ENCODE measurements at places on chromosomes 4 and X.

DNA sequence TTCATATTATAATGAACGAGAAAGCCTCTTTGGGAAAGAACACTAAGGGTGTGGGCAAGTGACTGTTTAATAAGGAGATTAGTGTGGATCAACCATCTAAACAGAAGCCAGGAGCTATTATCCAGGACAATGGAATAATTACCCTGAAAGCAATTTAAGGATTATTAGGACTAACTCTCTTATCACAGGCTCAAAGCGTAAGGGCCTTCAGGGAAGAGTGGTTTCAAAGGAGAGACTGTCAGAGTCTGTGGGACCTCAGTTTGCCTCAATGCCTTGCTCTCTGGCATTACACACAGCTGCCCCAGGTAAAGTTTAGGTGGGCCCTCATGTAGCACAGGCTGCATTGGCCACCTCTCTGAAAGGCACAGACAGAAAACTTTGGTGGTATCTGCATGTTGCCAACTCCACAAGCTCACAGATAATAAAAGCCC, 717.2 kb upstream of the ADGRL3 start:
- no peak for DNase-seq

DNA sequence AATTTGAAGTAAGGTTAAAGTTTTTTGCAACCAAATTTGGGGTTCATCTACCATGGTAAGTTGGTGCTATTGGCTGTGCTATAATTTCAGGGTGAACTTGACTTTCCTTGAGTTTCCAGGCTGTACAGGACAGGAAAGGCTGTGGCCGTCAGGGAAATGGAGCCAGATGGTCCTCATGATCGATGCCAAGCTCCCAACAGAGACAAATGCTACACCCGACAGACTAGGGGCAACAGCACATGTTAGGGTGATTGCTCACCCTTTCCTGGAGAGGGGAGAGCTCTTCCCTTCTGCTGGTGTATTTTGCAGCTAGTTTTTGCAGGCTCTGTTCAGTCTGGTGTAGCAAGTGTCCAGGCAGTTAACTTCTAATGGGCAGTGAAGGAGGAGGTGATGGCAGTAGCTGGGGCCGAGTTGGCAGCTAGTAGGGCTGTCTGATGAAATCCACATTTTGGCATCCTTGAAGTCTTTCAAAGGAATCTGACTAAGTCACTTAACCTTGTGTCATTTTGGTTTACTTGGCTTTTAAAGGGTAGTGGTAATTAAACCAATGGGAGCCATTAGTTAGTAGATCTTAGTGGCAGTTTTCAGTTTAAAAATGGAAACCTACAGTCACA, 47.8 kb downstream of the GAB1 start:
- DNase-seq = no peak

GRCh38 chrX:40314070-40314469, 216.3 kb upstream of the BCOR start:
- peak; percentile 32 for DNase-seq

DNA sequence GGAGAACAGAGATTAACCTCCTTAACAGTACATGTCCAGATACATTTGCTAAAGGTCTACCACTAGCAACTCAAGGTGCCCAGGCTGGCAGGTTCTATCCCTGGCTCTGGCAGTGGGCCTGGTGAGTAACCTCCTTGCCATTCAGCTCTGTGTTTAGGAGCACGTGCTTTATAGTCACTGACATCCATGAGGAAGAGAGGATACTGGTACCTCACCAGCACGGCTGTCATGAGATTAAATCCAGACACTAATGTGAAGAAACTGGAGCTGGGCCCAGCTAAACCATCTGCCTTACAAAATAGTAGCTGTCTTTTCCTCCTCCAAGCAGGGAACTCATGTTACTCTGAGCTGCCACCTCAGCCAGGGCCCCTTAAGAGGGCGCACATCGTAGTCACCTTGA, 45.3 kb downstream of the GPRASP3 start:
- no peak for DNase-seq

DNA sequence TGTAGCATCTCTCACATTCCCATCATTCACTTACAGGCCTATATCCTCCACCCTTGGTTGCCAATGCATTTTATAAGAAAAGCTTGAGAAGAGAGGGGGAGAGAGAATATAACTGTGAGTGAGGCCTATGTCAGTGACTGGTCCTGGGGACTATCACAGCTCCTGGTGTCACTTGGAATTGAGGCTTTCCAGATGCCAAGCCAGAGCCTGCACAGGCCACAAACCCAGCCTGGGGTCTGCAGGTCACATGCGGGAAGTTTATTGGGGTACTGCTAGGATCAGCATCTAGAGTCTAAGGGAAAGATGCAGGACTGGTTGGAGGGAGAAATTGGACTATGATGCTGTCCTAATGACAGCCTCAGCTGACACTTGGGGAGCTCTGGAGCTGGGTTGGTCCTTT, 47.6 kb downstream of the RTL5 start:
- no peak for DNase-seq

- no peak for DNase-seq
Observed at GRCh38 chr4:85675076-85676049, 200.4 kb downstream of the ARHGAP24 start.

GRCh38 chr4:57148831-57149505, 38.8 kb upstream of the IGFBP7 start:
- DNase-seq = no peak

DNA sequence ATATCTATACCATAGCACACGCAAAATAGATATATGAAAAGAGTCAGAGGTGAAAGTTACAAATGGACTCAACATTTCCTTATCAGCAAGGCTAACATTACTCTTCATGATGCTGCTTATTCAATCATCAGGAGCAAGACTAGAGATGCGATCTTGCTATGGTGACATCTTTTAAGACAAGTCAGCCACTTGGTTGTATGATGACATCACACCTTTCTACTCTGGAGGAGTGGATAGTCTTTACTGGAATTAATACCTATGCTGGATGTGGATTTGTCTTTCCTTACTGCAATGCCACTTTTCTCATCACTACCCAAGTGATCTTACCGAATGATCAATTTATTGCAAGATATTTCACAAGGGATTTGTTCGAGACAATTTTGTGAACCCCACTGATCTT, 87.0 kb upstream of the SPOCK3 start:
- no peak for DNase-seq

DNA sequence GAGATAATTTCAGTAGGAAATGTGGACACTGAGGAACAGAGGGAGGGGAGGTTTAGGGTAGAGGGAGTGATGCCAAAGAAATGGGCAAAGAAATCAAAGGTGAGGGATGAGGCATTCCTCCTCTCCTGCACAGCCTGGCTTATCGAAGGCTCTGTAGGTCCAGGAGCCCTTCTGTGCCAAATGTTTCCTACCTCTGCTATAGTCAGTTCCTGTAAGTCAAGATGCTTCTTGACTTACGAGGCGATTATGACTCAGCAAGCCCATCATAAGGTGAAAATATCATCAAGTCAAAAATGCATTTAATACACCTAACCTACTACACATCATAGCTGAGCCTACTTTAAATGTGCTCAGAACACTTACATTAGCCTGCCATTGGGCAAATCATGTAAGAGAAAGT, 60.0 kb upstream of the ARHGAP24 start:
- DNase-seq = no peak

- DNase-seq = no peak
Observed at GRCh38 chr4:150773032-150773431, 191.1 kb downstream of the MAB21L2 start.

DNA sequence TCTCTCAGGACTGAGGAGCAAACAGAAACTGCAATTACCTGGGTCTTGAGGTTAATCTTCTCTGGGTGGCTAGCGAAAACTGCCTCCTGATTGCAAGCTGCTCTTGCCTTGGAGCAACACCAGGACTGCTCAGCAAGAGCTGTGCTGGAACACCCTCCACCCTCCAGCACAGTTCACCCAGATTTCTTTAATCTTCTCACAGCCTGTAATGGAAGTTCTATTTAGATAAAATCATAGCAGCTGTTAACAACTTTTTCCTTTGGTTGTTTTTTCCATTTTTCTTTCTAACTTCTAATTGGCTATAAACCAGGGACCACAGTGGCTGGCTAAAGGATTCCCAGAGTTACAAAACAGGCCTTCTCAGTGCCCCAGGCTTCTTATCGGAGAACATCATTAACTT, 36.3 kb downstream of the OPHN1 start:
- no peak for DNase-seq

- no peak for DNase-seq
Observed at GRCh38 chr4:37109756-37110155, 134.8 kb upstream of the NWD2 start.

DNA sequence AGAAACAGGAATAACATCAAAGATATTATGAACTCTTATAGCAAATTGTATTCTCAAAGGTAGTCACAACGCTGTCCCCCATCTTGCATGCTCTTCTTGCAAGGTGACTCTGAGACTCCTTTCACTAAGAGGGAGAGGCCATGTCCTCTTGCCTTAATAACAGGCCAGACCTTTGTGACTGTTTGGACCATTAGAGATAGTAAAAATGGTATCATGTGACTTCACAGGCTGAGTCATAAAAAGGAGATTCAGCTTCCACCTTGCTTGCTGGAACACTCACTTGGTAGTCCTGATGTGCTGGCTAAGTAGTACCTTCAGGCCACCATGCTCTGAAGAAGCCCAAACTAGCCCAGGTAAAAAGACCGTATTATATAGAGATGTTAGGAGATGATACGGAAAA, 143.8 kb downstream of the FBXW7 start:
- no peak for DNase-seq

DNA sequence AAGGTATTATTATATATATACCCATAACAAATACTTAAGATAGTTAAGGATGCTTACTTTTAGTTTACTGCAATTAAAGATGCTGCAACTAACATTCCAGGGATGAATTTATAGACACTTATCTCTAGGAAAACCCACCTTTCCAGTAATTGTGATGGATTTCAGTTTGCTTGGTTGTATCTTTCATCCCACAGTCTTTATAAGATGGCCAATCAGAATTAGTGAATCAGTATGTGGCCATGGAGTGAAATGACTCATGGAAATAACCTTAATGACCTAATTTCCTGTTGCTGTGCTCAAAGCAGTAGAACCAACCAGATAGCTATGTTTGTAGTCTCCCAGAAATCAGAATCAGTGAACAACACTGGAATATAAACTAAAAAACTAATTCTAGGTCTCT, 26.4 kb downstream of the MOSPD2 start:
- DNase-seq = peak; percentile 27

GRCh38 chr4:55270481-55270880, 75.6 kb upstream of the SRD5A3 start:
- DNase-seq = no peak

GRCh38 chr4:155889031-155889793, 14.3 kb upstream of the TDO2 start:
- no peak for DNase-seq

- DNase-seq = no peak
Observed at GRCh38 chr4:14193601-14194000, 566.1 kb upstream of the BOD1L1 start.

DNA sequence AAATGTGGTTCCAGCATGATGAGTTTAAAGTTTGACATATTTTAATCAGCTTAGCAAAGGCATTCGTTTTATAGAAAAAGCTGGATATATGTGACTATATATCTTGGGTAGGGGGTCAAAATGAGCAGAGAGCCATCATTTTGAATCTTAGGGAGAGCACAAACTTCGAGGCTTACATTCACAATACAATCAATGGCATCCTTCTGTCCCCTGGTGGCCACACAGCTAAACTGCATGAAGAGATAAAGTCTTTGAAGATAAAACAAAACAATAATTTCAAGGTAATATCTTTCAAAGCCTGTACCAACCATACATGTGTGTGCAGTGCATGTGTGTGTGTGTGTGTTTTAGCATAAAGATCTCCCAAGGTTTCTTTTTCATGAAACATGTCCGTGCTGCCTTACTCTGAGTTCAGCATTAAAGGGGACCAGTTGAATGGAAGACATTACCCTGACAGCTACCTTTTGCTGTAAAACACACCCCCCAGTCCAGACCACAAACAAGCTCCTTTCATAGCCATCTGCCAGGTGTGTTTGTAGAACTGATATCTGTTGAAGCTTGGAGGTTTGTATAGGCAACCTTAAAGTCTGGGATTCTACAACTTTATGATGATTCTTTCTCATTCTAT, 22.0 kb downstream of the DYNLT3 start:
- DNase-seq = peak; percentile 72

- no peak for DNase-seq
Observed at GRCh38 chr4:121338518-121338917, 42.3 kb downstream of the QRFPR start.

- no peak for DNase-seq
Observed at GRCh38 chr4:39609454-39609931, 29.2 kb downstream of the SMIM14 start.

DNA sequence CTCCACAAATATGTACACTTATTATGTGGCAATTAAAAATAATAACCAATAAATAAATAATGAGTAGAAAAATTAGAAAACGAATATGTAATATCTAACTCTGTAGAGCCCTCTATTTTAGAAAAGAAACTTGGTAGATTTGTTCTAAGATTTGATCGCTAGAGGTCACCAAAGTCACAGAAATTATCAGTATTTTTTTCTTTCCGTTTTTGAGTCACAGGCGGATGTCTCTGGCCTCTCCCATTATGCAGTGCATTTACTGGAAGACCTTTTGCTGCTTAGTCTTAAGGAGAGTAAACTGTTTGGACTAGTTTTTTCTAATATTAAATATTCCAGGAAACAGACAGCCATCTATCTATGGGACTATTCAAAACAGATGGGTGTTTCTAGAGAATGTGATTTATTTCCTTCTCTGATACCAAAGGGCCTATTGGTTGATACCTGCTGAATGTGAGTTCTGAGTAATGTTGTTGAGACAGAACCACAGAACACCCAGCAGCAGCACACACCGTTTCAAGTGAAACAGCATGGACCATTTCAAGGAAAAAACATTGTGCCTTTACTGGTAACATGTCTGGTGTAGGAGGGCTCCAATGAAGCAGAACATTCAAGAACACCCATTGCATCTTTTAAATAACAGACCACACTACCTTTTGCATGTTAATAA, 34.0 kb upstream of the GYPA start:
- DNase-seq = peak; percentile 74

- DNase-seq = no peak
Observed at GRCh38 chr4:41866799-41867677, 68.2 kb upstream of the TMEM33 start.

- DNase-seq = no peak
Observed at GRCh38 chr4:128166982-128167381, 105.9 kb downstream of the LARP1B start.

DNA sequence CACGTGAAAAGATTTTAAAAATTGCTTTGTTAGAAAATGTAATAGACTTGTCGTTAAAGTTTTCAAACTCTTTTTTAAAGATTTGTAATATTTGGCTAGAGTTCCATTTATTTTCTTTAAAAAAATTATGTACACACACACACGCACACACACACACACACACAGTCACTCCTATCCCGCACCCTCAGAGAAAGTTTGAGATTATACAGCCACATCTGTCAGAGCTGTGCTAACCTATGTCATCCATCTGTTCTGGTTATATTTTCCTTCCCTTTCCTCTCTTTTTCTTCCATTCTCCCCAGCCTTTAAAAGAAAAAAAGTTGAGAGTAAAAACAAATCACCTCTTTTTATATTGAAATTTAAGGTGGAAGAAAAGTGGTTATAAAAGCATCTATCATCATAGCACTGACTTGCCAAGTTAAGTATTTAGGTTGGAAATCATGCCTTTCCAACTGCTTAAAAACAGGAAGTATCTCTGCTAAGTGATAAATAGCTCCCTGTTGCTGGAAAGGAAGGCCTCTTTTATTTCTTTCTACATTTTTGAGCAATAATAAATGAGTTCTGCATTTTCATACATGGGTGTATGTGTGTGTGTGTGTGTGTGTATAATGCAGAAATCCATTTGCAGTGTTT, 163.3 kb upstream of the SPRY1 start:
- peak; percentile 88 for DNase-seq
